ENCODE measurements at places on chromosomes 7 and 10.
A peak's percentile ranks its signal among the peaks of the same experiment; 100 is the strongest.

GRCh38 chr7:121516821-121517220 is 120.7 kb upstream of the FAM3C start:
- DNase-seq: no peak

GRCh38 chr7:141157138-141157765 is 83.4 kb downstream of the TMEM178B start:
- no peak for DNase-seq

DNA sequence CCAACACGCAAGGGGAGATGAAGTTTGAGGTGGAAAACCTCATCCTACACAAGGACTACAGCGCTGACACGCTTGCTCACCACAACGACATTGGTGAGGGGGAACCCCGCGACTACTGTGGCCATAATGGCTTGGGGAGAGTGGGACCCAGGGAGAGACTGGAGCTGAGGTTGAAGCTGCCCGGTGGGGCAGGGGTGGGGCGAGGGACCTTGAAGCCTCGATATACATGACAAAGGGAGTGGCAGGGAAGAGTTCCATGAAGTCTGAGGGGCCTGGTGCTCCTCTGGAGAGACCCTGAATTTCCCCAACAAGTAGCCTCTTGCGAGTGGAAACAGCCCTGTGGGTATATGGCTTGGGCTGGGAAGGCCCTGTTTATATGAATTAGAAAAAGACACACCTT is 3.1 kb downstream of the PLAU start:
- no peak for DNase-seq

DNA sequence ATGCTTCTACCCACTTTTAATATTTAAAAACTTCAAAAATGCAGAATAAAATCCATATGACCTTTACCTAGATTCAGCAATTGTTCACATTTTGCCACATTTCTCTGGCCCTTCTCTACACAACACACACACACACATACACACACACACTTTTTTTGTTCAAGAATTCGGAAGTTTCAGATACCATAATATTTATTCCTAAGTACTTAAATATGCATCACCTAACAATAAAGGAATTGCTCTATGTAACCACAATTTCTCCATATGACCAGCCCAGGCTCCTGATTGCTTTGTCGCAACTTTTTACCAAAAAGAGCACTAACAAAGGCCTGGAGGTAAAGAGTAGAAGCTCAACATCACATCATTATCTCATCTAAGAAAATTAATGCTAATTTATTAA is 106.6 kb downstream of the FAS start:
- no peak for DNase-seq

DNA sequence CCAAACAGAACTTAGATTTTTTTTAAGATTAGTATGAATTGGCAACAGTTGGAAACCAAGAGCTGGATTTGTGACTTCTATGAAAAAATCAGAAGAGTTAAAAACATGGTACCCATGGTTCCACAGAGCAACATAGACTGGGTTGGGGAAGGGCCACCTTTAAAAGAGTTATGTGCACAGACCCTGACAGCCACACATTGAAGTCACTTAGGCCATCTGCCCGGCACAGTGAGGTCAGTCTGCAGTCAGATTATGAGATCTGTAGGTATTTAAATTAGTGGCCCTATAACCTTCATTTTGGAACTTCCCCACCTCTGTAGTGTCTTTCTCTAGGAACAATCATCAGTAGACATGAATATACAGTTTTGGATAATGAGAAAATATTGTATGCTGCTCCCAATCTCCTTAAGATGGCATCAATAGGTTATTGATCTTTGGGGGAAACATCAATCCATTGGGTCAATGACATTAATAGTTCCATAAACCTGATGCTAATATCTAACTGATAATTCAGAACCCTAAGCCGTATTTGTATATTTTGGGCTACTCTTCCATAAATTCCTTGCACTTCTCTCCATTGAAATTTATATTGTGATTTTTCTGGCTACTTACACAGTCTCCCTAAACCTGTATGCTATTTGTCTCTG is 7.0 kb downstream of the ANKRD1 start:
- no peak for DNase-seq

- no peak for DNase-seq
These were observed 525.9 kb downstream of the DNAJB6 start for GRCh38 chr7:157862731-157863130.

- DNase-seq: no peak
These were observed 76.8 kb downstream of the LANCL2 start for GRCh38 chr7:55441774-55442522.

DNA sequence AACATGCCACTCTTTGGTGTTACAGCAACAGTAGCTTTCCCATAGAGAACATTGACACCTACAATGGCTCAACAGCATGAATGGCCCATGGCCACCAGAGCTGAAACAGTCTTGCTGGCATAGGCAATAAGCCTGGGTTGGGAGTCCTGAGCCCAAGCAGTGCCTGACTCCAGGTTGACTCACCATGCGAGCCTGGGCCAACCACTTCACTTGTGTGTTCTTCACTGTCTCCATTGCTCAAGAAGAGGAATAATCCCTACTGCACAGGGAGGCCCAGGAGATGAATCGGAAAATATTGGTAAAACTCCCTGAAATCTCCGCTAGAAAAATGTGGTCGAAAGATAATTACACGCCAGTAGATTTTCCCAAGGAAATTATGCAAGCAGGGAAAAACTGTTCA is 89.2 kb upstream of the INHBA start:
- DNase-seq: no peak

DNA sequence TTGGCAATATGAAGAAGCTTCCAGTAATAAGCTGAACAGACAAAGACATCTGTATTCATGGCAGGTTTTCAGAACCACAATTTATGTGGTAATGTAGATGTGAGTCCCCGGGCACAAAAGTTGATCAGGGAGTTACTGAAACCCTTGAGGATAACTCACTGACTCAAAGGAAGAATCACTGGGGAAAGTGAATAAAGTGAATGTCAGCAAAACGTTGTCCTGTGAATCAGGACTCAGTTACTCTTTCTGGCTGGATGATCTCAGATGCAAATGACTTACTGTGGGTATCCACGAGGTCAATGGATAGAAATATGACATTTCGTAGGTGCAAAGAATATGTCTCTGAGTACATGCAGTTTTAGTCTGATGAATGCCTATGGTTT is 172.8 kb upstream of the CTBP2 start:
- no peak for DNase-seq

- DNase-seq: no peak
These were observed 108.1 kb downstream of the ADAM22 start for GRCh38 chr7:88042157-88042556.

- DNase-seq: no peak
These were observed 20.0 kb upstream of the TNS3 start for GRCh38 chr7:47601881-47602249.

DNA sequence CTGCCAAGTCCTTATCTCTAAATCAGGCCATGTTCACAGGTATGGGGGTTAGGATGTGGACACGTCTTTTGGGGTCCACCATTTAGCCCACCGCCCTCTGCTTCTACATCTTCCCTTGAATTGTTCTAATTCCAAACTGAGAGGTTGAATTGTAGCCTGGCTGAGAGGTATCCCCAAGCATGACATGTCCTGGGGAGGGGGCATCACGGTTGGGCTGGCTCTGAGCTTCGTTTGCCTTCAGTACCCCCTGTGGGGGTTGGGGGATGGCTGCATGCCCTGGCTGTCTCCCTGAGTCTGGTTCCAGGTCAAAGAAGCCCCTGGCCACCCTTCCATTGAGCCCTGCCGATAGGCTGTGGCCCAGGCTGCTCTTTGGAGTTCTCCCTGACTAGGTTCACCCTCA is 204.6 kb downstream of the GLRX3 start:
- no peak for DNase-seq

DNA sequence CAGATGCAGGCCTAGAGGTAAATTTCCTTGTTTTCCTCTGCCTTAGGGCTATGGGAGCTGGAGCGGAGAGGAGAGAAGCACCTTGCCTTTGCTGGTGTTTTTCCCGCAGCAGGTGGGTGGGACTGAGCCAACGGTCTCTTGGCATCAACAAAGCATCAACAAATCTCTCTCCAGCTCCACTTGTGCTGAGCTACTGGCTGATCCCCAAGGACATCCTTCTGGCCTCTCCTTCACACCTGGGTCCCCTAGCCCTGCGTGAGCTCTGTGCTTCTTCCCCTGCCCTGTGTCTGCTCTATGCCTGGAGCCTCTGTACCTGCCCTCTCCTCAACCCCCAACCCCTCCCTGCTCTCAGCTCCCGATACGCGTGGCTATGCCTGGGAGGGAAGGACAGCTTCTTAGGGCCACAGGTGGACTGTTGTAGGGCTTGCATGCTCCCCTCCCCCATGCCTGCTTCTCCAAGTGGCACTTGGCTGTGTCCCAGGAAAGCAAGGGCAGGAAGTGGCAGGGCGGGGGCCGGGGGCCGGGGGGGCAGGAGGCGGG is 3.2 kb upstream of the CLDN4 start:
- no peak for DNase-seq

GRCh38 chr7:151110941-151111645 is 24.8 kb downstream of the AGAP3 start:
- DNase-seq: peak; percentile 80

- DNase-seq: no peak
These were observed 32.0 kb downstream of the CFAP46 start for GRCh38 chr10:132910186-132910880.

GRCh38 chr10:63206997-63207811 is 74.1 kb downstream of the NRBF2 start:
- peak; percentile 48 for DNase-seq

DNA sequence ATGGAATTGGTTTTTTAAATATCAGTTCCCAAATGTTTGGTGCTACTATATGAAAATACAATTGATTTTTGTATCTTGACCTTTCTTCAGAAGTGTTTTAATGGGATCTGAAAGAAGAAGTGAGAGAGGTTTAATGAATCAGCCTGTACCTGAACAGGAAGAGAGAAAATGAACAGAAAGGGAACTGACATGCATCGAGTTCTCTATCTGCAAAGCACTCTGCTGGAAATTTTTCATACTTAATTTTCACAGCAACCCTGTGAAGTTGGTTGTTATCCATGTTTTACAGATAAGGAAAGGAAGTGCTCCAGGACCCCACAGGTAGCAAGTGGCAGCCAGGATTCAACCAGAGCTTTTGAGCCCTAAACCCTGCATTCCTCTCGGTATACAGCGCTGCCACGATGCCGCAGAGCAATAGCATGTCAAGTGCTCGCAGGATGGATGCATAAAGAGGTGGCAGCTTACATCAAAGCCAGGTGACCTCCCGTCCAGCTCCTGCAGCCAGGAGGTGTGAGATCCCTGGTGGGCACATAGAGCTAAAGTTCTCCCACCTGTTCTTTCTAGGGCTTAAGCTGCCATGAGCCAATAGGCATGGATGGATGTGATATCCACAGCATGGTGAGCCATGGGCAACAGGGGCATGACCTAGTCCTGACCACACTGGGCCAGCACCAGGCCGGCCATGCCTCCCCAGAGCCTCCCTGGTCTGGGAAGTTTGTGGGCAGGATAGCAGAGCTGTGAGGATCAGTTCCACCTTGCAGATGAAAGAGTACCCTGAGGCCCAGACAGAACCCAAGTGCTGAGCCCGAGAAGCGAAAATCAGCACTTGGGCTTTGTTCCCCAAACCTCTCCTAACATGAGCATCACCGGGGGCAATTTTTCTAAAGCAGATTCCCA is 57.2 kb downstream of the CALML3 start:
- no peak for DNase-seq

GRCh38 chr7:148303295-148304082 is 287.1 kb upstream of the C7orf33 start:
- no peak for DNase-seq

GRCh38 chr10:33212061-33212748 is 122.3 kb downstream of the NRP1 start:
- no peak for DNase-seq

DNA sequence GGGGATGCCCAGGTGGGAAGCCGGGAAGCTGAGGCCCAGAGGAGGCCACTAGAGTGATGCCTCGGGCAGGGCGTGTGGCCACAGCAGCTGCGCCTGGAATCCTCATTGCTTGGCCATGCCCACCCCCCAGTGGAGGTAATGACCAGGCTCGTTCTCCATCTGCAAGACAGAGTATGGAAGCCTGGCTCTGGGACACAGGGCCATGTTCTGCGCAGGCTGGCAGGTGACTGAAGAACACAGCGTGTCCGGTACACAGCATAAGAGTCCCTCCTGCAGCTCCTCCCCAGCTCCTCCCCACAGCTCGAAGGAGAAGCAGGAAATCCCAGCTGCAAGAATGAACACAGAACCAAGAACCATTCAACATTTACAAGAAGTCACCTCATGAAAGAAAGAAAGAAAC is 64.8 kb downstream of the SMURF1 start:
- no peak for DNase-seq

- DNase-seq: no peak
These were observed 212.7 kb upstream of the PHYHIPL start for GRCh38 chr10:58963723-58964124.

- peak; percentile 57 for DNase-seq
These were observed at the start of gene ST8SIA6 for GRCh38 chr10:17454161-17455014. Gene ST8SIA6 (minus strand): TSS chr10:17454595. CDS start chr10:17454255, 340 bp downstream.

GRCh38 chr7:40239755-40240303 is 105.0 kb downstream of the SUGCT start:
- DNase-seq: no peak

DNA sequence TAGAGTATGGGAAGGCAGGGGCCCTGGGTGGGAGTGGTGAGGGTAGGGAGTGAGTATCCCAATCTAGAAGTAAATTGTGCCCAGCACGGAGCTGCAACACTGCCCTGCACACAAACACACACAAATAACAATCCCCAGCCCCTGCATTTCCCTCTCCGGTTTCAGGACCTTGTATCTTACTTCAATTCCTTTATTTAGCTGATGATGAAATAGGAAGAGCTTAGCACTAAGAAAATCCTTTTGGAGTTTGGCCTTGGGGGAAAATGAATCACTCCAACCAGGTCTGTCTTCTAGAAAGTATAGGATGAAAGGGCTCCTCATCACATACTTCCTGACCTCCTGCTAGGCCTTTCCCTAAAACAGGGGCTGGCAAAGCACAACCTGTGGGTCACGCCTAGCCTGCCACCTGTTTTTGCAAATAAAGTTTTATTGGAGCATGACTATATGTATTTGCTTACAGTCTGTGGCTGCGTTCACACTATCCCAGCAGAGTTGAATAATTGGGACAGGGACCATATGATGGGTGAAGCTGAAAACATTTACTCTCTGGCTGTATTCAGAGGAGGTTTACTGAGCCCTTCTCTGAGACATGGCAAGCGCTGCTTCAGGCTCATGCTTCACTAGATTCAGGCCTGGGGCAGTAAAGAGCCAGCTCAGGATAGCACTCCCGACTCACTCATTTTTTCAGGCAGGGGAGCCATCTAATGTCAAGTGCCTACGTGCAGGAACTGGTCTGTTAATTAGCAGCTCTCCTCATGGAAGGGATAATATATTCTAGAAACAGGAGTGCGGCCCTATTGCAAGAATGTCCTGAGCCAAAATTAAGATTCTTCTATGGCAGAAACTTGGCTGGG is 111.0 kb downstream of the EGFR start:
- no peak for DNase-seq

- DNase-seq: no peak
These were observed 96.0 kb upstream of the RSU1 start for GRCh38 chr10:16913266-16913665.

GRCh38 chr7:96530786-96531185 is 178.9 kb downstream of the SEM1 start:
- no peak for DNase-seq

GRCh38 chr7:143437578-143437977 is 5.7 kb upstream of the TAS2R60 start:
- no peak for DNase-seq

All from CD4-positive, alpha-beta T cell treated with Interleukin-17A for 1 hour (primary cell).